ENCODE measurements at places on chromosomes 6 and 20.

- DNase-seq, result no peak
Observed at GRCh38 chr20:50330504-50331313, 140.1 kb downstream of the CEBPB start.

DNA sequence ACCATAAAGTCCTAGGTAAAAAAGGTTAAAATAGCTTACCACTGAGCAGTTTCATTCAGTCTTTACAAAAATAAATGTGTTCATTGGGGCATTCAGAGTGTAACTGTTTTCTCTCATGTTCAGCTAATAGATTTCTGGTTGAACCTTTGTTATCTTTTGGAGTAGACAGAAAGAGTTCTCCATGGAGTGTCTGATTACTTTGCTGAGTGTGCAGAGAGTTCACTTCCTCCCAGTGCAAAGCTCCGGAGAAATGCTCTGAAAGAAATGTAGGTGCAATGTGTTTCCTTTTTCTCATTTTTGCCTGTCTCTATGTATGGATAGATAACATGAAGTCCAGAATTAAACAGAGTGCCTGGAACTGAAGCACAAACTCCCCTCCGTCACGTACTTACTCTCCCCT, 52.6 kb downstream of the JAG1 start:
- DNase-seq, result peak; percentile 16

DNA sequence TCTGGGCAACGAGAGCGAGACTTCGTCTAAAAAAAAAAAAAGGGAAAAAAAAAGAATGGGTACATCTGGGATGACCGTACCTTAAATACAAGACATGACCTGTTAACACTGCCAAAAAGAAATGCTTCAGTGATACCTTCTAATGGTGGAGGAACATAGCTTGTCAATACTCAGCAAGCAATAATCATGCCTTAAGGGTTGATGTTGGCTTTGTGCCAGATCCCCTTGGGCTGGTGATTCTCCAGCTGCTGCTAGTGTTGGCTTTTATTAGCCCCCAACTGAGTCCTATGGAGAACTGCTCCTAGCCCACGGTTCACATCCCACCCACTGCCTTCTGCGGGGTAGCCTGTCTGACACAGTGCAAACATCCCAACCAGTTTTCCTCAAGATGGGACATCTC, 134.9 kb downstream of the PLCB1 start:
- no peak for DNase-seq

- no peak for DNase-seq
Observed at GRCh38 chr20:34375977-34376430, 12.9 kb downstream of the ITCH start.

DNA sequence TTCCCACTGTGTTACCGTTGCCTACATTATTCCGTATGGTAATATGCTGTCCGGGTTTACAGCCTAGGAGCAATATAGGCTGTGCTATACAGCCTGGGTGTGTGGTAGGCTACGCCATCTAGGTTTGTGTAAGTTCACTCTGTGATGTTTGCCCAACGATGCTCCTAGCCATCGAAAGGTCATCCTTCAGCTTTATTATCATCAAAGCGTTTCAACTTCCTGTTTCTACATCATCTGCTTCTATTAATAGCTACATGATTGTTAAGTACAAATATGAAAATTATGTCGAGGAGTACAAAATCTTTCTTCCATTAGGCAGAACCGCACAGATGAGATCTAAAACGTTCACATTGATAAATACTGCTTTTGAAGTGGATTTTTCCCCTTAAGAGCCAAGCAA, 69.9 kb downstream of the PPP1R14C start:
- DNase-seq, result no peak

DNA sequence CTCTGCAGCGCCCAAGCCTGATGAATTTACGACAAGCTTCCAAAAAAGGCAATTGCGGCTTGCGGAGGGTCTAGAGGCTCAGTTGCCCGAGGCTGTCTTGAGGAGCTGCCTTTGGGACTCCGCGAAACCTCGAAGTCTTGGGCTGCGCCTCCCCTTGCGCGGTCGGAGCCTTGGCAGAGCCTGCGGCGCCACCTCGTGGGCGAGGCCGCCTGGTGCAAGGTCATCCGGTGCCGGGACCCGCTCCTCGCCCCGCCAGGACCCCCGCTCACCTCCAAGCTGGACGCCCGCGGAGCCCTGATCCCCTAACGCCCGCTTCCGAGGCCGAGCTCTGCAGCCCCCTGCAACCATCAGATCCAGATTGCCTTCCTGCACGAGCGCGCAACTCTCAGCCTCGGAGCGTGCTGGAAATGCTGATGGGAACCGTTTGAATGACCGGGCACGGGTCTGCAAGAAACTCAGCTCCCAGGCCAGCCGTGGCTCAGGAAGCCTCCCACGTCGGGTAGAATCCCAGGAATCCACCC, 14.9 kb upstream of the FAM210B start:
- DNase-seq, result peak; percentile 50

DNA sequence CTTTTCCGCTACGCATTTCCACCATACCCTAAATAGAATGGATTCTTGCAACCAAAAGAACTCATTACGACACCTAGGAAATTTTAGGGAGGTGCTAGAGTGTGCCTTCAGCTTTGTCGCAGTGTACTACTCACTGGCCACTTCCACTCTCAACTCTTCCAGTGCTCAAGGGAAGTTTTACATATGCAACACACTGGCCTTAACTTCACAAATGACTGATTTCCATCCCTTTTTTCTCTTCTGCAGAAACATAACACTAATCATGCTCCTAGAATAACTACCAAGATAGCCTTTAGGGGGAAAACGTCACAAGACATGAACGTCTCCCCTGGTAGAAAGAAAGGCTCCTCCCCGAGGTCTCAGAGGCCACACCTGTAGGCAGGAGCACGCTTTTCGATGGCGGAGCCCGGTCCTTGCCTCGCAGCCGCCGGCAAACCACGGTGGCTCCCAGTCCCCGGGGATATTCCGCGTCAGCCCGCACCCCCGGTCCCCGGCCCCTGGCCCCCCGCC, 584 bp downstream of the LYRM4 start:
- peak; percentile 87 for DNase-seq

GRCh38 chr6:12148317-12148801, 136.2 kb downstream of the HIVEP1 start:
- DNase-seq, result no peak

DNA sequence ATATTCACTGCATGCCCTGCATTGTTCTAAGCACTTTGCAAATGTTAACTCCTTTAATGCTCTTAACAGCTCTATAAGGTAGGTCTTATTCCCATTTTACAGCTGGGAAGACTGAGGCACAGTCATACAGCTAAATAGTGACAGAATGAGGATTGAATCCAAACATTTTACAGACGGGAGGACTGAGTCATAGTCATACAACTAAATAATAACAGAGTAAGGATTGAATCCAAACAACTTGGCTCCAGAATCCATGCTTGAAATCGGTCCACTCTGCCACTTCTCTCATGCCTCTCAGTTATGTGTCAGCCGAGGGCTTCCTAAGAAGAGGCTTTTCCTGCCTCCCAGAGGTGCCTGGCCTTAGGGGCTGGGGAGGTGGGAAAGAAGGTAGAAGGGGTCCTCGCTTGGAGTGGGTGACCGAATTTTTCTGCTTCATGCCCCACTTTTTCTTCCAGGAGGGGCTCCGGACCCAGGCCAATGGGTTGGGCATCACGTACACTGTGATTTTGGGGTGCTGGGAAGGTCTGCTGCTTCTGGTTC, 137.4 kb upstream of the RNF24 start:
- no peak for DNase-seq

- peak; percentile 64 for DNase-seq
Observed at GRCh38 chr6:37170273-37171200, 585 bp downstream of the PIM1 start.

- DNase-seq, result peak; percentile 18
Observed at GRCh38 chr20:3927486-3928291, 38.5 kb downstream of the PANK2 start.

- no peak for DNase-seq
Observed at GRCh38 chr6:12720310-12720709, 3.7 kb downstream of the PHACTR1 start.

- DNase-seq, result no peak
Observed at GRCh38 chr20:10699489-10699888, 25.7 kb upstream of the JAG1 start.

GRCh38 chr6:19842030-19842615, 5.0 kb downstream of the ID4 start:
- no peak for DNase-seq

- DNase-seq, result no peak
Observed at GRCh38 chr6:129657483-129657882, 52.5 kb downstream of the ARHGAP18 start.

GRCh38 chr6:151390851-151391470, 398 bp downstream of the ZBTB2 start:
- peak; percentile 82 for DNase-seq

- no peak for DNase-seq
Observed at GRCh38 chr6:4370066-4370465, 234.7 kb upstream of the ECI2 start.

GRCh38 chr6:90154755-90155470, 141.7 kb downstream of the BACH2 start:
- DNase-seq, result no peak

- DNase-seq, result no peak
Observed at GRCh38 chr6:146997062-146997461, 207.2 kb upstream of the STXBP5 start.

DNA sequence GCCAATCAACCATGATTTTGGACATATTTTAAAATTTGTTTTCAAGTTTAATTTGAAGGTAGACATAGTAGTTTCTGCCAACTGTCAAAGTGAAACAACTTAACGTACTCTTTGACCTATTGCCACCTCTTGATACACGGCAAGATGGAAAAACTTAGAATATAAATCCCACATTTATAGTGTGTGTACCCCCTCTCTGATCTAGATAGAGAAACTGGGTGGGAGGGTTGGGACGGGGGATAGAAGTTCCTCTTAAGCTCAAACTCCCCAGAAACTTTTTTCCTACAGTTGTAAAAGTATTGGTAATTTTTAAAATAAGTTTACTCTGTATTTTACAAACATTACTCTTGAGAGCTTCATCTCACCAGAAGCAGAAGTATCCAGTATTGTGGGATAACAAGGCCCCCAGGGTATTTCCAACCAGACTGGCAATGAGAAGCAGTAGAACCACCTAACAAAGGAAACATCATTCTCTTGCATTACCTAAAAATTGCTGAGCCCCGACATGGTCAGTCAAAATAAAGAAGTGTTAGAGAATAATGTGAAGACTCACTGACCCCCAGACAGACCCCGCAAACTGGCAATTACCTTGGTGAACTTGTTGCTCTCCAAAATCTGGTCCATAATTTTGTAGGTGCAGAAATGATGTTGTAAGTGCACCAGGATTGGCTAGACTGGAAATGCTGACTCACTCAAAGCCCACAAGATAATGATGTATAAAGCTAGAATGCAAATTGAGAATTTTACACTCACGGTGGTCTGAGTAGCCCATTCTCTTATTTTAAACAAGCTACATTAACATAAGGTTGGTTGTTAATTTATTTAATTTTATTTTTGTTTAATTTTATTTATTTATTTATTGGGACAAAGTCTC, 74.7 kb upstream of the TNFAIP3 start:
- no peak for DNase-seq

- no peak for DNase-seq
Observed at GRCh38 chr6:39614393-39614950, 110.7 kb downstream of the KIF6 start.

DNA sequence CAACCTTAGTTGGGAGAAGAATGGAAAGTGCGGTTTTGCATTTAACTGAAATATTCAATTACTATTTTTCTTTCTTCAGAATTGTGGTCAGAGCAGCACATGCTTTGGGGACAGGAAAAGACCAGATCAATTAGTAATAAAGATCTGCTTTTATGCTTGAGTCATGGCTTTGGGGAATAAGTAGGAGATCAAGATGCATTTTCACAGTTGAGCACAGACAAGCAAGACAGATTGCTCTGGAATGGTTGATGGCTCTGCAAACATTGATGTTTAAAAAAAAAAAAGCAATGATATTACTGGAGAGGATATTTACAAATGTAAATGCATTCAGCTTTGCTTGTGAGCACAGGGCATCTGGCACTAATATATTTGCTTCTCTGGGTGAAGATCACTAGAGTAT, 224.4 kb upstream of the SASH1 start:
- DNase-seq, result no peak

DNA sequence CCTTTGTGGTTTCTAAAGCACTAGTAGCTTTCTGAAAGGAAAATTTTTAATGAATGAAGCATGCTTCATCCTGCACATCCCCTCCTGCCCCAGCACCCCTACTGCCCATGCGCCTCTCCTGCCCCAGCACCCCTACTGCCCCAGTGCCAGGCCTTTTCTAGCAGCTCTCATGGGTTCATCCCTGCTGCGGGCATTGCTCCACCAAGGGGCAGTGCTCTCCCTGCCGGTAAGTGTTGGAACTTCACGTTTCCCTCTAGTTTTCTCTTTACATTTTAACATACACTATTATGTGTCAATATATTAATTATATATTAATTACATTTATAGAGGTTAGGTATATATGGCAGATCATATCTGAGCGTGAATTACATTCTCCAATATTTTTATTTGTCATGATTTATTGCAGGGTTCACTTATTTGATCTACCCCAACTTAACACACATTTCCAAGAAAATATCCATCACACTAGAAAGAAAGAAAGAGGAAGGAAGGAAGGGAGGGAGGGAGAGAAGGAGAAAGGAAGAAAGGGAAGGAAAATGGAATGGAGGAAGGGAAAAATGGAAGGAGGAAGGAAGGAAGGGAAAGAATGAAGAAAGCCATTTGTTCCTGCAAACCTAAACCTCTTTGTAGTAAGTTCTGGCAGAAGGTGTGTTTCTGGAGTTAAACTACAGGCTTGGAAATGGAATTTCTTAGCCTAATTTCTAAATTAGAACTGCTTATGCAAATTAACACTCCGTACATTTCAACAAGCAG, 46.8 kb downstream of the CEP43 start:
- DNase-seq, result no peak

GRCh38 chr6:31473780-31474761, 23.9 kb upstream of the MICB start:
- no peak for DNase-seq

GRCh38 chr6:128642132-128642531, 121.7 kb upstream of the PTPRK start:
- DNase-seq, result no peak

- no peak for DNase-seq
Observed at GRCh38 chr6:108632441-108632840, 71.7 kb downstream of the FOXO3 start.

DNA sequence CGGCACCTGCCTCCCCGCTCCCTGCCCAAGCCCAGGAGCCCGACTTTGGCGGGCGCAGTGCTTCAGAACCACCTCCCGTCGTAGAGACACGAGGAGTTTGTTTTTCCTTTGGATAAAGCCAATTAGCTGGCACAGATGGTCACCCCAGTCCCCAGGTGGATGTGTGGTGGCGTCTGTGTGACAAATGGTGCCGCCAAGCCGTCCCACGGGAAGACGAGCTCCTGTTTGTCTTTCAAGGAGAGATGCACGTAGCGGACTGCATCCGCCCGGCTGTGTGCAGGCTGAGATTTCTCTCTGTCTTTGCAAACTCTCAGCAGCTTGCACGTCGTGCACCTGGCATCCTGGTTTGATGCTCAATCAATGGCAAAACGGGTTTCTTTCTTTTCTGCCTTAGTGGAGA, 16.1 kb upstream of the MRGBP start:
- no peak for DNase-seq

All from hematopoietic multipotent progenitor cell (in vitro differentiated cells).